ENCODE measurements at places on chromosomes 2 and 18.

DNA sequence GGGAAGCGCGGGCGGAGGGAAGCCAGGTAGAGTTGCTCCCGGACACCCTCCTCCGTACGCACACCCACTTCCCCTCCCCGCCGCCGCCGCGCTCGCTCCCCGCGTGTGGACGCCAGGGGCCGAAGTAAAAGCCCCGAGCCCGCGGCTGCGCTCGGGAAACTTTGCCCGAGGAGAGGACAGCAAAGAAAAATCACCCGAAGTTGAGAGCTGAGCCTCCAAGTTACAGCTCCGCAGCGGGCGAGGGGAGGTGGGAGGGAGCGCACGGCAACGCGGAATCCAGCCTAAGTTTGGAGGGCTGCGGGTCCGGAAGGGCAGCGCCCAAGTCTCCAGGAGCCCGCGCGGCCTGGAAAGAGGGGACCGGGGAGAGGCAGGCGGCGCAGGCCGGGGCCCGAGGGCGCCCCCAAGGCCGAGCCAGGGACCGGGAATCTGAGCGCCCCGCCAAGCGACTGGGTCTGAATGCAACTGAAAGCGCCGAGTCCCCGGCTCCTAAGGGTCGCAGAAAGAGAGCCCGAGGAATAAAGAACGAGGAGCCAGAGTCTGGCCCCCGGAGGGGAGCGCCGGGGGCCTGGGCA is 706 bp upstream of the BCL11A start:
- no peak for DNase-seq

DNA sequence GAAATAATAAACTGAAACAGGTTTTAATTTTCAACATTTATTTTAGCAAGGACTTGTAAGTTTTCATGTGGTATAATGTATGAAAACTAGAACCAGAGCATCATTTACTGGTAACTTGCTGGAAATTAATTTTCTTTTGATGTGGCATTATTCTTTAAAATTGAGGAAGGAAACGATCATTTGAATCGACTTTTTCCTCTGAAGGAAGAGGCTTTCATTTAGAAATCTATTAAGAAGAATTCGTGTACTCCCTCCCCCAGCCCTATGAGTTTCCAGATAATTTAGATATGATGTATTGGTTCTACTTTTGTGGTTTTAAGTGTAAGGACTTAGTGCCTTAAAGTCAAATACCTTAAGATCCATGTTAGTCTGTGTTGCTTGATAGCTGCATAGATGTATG is 2.5 kb downstream of the BABAM2 start:
- DNase-seq: no peak

DNA sequence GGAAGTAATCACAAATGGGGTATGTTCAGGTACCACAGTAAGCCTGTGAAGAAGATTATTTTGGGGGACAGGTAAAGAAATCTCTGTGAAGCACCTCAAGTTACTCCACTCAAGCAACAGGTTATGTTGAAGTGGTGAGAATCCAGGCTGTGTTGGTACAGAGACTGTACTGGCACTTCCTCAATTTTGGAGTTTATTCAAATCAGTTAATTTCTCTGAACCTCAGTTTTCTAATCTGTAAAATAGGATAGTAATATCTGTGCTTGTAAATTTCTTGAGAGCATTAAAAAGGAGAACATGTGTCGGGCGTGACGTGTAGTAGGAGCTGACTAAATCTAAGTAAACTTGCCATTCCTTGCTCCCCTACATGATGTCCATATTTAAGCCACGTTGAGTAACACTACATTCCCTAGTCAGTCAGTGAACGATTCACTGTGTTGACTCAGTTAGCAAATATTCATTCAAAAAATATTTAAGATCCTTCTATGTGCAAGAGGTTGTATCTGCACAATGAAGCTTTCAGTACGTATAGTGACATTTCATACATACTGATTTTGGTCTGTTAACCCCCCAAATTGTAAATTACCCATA is 504.2 kb downstream of the ZEB2 start:
- DNase-seq: no peak

DNA sequence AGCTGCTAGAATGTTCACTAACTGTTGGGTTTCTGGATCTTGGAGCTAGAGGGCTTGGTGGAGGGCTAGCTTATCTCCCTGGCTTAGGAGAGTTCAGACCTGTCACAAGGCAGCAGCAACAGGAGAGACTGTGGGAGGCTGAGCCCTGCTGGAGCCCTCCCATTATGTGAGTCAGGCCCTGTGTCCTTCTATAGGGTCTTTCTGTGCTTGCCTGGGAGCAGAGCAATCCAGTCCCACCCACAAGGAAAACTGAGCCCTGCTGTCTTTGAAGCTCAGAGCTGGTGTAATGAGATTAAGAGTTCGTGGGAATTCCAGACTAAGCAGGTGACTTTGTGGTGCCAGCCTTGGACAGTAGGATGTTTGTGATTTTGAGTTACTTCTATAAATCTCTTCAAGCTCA is 249.0 kb downstream of the TTC32 start:
- DNase-seq: no peak

GRCh38 chr2:58427572-58428095 is 186.5 kb upstream of the FANCL start:
- no peak for DNase-seq

- no peak for DNase-seq
Measured at GRCh38 chr2:37394796-37395555, 50.5 kb downstream of the QPCT start.

All from DMS 273 treated with DMSO at 0.1 percent for 48 hours (cell line).